ENCODE measurements at places on chromosomes 3 and 15.
A peak's percentile ranks its signal among the peaks of the same experiment; 100 is the strongest.

GRCh38 chr15:31083370-31083780 is 18.1 kb downstream of the TRPM1 start:
- DNase-seq = no peak

GRCh38 chr3:31495971-31496665 is 36.6 kb upstream of the STT3B start:
- DNase-seq = no peak

GRCh38 chr3:3097958-3098357 is 12.2 kb downstream of the IL5RA start:
- no peak for DNase-seq

GRCh38 chr3:123076496-123077418 is 9.9 kb downstream of the PDIA5 start:
- no peak for DNase-seq

GRCh38 chr15:34038871-34039789 is at the start of gene AVEN:
TSS of gene AVEN (minus strand) at chr15:34039204. CDS start at chr15:34039046, 158 bp downstream.
- DNase-seq = peak; percentile 46

DNA sequence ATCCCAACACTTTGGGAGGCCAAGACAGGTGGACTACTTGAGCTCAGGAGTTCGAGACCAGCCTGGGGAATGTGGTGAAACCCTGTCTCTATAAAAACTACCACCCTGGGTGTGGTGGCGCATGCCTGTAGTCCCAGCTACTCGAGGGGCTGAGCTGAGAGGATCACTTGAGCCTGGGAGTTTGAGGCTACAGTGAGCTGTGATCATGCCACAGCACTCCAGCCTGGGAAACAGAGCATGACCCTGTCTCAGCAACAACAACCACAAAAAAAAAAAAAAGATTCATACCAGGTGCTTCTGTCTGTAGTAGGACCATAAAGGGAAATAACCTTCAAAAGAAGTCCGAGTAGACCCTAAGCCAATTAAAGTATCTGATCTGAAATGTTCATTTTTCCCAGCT is 94.5 kb downstream of the SERPINI1 start:
- DNase-seq = no peak

DNA sequence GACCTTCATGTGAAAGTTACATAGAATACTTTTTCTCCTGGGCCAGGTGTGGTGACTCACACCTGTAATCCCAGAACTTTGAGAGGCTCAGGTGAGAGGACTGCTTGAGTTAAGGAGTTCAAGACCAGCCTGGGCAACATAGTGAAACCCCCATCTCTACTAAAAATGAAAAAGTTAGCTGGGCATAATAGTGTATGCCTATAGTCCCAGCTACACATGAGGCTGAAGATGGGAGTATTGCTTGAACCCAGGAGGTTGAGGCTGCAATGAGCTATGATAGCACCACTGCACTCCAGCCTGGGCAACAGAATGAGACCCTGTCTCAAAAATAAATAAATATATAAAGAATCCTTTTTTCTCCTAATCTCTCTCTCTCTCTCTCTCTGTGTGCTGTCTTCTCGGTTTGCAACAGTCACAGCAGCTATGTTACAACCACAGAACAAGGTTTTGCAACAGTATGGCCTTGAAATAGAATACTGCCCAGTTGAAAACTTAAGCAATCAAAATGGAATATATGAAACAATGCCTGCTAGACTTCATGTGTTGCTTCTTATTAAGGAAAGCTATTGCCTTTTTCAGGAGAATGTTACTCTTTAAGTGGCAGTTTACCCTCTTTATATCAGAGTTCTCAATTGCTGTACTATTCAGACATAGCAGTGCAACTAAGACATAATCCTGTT is 12.3 kb upstream of the DENND4A start:
- no peak for DNase-seq

DNA sequence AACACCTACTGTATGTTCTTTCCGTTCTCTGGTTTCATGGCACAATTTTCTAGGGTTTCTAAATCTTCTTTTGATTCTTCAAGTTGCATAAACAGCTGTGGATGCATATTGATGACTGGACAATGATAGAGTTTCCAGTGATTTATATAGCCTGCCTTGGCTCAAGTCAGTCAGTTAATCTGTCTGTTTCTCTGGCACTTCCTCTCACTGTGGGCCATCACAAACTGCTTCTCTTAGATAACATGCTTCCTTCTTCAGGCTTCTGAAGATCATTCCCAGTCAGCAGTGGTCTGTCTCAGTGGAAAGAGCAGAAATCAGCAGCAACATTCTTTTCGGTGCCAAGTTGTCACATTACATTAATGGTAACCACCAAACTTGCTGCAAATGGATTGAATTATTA is 207.2 kb downstream of the RYR3 start:
- no peak for DNase-seq

DNA sequence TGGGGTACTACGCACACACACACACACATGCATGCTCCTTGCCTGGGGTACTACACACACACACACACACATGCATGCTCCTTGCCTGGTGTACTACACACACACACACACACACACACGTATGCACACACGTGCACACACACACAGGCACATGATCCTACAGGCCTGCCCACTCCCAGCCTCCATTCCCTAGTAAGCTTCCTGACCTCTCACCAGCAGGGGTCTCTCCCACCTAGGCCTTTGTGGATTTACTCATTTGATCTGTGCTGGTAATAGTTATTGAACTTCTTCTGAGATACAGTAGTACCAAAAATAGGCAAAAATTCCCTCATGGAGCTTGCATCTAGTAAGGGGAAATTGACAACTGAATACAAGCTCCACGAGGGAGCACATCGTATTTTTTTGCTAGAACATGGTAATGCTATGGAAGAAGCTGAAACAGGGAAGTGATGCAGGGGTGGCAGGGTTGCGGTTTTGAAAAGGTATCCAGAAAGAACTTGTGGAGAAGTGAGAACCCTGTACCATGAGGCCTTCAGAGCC is 19.1 kb downstream of the TTC21A start:
- DNase-seq = no peak

DNA sequence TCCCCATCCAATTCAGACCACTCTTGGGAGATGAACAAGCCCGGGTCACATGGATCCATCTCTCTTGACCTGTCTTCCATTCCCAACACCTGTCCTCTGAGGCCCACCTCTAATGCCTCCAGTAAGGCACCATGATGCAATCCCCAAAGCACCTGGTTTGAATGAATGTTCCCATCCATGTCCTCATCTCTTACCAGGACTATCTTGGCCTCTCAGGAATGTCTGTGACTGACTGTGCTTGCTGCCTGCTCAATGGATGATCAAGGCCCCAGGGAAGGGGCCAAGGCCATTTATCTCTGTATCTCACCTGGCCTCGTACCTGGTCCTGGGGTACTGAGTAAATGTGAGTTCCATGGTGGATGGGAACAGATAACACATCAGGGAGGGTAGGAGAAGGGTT is 49.7 kb downstream of the SLCO2A1 start:
- DNase-seq = no peak

DNA sequence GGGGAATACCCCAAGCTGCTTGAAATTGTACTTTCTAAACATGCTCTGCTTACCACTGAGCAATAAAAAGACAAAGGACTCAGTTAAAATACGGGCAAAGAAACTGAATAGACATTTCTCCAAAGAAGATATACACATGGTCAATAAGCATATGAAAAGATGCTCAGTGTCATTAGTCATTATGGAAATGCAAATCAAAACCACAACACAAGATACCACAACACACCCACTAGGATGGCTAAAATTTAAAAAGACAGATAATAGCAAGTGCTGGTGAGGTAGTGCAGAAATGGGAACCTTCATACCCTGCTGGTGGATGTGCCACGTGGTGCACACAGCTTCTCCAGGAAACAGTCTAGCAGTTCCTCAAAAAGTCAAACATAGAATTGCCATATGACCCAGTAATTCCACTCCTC is 21.3 kb downstream of the LRIG1 start:
- DNase-seq = no peak

- peak; percentile 47 for DNase-seq
These were observed 92.7 kb upstream of the GOLGA6L4 start for GRCh38 chr15:84142888-84143337.

DNA sequence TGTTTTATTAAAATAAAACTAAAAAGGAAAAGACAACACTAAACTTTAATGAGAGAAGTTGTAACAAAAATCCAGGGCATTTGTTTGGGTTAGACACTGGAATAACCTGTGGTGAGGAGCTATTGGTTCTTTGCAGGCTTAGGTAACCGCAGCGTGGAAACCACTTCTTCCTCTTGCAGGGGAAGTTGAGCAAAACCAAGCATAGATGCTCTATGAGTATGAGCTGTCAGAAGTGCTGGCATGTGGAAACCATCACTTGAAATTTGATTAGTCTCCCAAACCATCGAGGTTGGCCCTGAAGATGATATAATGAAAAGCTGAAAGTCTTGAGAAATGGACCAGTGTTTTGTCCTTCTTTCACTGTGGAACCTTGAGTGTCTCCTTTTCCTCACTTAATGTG is 127.1 kb upstream of the RBMS3 start:
- no peak for DNase-seq

- no peak for DNase-seq
These were observed 97.2 kb upstream of the CTNNB1 start for GRCh38 chr3:41102053-41102556.

GRCh38 chr15:88913850-88914169 is 631 bp upstream of the MFGE8 start:
- DNase-seq = no peak

GRCh38 chr15:58513726-58514336 is 82.0 kb downstream of the LIPC start:
- DNase-seq = no peak

DNA sequence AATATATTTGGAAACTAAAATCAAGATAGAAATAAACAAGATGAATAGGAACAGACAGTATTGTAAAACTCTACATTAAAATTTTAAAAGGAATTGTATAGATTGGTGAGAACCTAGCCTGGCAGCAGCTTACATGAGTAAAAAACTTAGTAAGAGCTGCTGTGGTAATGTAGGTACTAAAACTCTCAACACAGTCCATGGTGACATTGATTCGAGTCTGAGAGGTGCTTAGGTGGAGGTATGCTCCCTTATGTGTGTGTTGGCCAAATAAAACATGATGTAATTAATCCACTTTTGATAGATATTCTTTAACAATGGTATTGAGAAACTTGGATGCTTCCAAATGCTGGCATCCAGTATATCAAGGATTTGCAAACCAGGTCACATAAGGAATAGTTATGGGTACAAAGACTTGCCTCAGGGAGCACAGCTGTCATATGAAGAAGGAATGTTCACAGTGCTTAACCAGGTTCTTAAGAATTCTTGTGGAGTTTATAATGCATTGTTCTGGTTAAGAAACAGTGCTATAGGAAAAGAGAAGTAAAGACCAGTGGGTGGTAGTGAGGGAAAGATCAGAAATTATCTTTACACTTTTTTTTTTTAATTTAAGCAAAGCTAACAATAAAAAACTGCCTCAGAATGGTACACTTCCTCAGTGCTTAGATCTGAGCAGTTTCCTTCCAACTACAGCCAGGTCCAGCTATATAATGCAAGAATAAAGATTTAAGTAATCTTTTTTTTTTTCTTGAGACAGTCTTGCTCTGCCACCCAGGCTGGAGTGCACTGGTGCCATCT is 24.6 kb upstream of the IL20RB start:
- DNase-seq = no peak

- DNase-seq = no peak
These were observed 219.3 kb upstream of the COL8A1 start for GRCh38 chr3:99419116-99419515.

GRCh38 chr15:100806157-100806556 is 73.5 kb upstream of the ALDH1A3 start:
- DNase-seq = no peak

- DNase-seq = no peak
These were observed 25.3 kb downstream of the BHLHE40 start for GRCh38 chr3:5004319-5005152.

GRCh38 chr15:70424937-70425411 is 327.3 kb upstream of the TLE3 start:
- no peak for DNase-seq

DNA sequence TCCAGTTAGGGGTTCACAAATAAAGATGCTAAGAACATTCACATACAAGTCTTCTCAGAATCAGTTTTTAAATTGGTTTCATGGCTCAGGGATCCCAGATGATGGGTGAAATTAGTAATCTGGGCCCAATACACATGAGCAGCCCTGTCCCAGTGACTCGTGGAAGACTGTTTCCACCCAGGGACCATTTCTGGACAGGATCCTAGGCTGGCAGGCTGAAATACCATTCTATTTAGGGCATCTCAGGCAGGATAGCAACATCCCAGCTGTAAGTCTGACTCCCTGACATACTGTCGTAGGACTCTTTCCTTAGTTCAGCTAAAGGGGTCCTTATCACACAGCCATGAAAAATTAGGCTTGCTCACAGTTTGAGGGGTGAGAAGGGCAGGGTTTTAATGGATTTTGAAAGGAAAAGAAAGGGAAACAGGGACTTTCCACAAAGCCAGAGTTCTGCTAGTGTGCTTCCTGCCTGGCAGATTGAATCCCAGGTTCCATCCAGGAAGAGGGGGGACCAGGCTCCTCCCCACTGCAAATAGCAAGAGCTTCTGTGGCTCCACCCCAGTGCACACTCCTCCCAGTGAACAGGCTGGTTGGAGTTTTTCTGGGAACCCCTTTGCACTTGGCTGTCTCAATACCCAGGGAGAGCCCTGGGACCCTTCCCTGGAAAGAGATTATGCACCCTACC is 41.3 kb upstream of the LYZL4 start:
- no peak for DNase-seq

DNA sequence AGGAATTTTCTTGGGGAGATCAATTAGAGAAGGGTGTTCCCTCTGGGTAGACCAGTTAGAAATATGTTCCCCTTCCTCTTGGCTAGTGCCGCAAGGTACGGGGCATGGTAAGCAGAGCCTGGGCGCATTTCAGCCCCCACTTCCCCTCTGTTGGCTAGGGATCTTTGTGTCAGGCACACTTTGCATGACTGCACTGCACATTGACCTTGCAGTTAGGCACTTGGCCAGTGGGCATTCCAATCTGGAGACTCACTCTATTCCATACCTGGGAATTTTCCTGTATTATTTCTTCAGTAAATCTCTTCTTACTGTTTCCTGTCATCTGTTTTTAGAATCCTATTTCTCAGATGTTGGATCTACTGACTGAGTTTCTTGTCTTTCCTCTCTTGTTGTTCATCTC is 30.0 kb upstream of the CACNA1D start:
- no peak for DNase-seq

DNA sequence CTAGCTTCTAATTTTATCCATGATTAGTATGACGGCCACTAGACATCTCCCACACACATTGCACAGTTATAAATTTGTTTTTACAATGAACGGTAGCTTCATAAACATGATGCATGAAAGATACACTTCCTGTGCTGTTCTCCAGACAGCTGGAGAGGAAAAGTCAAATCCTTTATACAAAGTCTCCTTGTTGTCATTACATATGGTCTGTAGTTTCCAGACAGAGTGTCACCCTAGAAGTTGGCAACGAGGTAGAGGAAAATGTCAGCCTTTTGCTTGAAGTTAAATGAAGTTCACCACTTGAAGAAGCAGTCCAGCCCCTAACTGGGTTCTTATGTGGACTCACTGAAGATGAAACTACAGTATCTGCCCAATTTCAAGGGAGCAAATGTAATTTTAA is 253.0 kb upstream of the P2RY1 start:
- DNase-seq = no peak

DNA sequence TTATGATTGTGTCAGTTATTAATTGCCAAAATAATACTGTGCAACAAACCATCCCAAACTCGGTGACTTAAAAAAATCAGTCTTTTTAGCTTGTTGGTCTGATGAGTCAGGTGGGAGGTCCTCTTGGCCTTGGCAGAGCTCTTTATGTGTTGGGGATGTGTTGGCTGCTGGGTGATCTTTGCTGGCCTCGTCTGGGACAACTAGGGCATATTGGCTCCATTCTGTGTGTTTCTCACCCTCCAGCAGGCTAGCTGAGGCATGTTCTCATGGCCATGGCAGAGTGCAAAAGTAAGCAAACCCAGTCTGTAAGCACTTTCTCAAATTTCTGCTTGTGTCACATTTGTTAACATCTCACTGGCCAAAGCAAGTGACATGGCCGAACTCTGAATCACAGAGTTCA is 251.6 kb downstream of the RPLP1 start:
- no peak for DNase-seq
